ENCODE measurements at places on chromosomes 4 and X. TPM values are rescaled to one million over a fixed set of nuclear protein-coding genes. Genes with fewer than 3 reads are reported as not detected.

DNA sequence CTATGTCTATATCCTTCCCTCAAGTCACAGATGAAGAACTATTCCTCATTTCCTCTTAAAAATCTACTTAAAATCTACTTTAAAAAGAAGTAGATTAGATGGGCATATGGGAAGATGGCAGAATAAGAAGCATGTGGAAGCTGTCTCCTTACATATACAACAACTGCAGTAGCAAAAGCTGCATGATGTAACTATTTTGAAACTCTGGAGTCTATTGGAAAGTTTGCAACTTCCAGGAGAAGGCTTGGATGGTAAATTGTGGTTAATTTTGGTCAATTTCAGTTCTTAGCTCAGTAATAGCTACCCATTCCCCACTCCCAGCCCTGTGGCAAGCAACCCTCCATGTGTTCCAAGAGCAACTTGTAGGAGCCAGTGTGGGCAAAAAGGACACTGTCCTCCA, 36.9 kb downstream of the MORC4 start:
- H3K27ac ChIP-seq = no peak overlapping the region
- DNase-seq = no peak
- no peaks in the 10 kb centered on the region for H3K36me3 ChIP-seq

DNA sequence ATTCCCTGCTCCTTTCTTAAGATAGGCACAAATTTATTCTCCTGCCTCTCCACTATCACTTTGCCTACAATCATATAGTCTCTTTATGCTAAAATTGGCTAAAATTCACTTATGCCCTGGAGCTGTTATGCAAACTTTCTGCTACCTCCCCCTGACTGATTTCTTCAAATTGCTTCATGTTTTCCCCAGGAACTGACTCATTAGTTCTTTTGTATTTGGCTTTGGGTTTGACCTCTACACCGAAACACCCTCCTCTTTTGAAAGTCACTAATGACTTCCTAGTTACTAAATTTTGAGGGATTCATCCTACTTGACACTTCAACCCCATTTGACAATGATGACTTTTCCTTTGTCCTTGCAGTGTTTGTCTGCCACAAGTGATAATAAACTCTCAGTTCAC, 222.6 kb downstream of the NDST4 start:
- no peak overlapping the region for H3K27ac ChIP-seq
- no peak for DNase-seq
- no peaks in the 10 kb centered on the region for H3K27me3 ChIP-seq

- H3K36me3 ChIP-seq = peaks cover 7% of the 10 kb centered on the region
- H3K4me1 ChIP-seq = no peaks in the 10 kb centered on the region
Measured at GRCh38 chrX:49186125-49187027, at the start of gene PRICKLE3. Gene PRICKLE3, minus strand, starts transcription at chrX:49186373. Its CDS starts 76 bp downstream, at chrX:49186297.

DNA sequence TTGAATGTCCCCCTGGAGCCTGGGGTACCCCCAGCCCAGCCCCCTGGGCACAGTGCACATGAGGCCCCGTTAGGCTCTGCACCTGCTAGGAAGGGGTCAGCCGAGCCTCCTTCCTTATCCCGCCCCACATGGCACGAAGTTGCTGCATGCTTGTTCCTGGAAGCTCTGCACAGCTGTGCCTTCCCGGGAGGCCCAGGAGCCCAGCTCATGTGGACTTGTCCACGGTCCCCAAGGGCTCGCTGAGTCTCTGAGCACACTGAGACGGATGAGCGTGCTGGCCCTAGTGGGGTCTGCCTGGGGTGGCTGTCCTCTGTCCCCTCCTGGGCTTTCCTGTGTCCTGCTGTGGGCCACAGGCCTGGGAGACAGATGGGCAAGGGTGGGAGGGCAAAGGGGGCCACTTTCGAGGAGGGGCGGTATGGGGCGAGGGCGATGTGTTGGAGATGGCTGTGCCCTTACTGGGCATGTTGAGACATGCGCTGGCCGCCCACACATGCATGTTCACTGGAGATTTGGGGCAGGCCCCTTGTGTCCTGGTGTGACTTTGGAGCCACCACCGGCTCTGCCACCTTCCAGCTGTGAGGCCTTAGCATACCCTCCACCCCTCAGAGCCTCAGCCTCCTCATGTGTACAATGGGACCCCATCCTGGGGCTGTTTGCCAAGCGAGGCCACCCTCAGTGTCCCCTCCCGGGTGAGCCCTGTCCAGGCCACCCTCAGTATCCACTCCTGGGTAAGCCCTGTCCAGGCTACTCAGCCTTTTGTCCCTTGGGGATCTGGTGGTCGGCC, 237.6 kb downstream of the AFAP1 start:
- DNase-seq = no peak
- H3K4me3 ChIP-seq = no peak overlapping the region
- no peaks in the 10 kb centered on the region for H3K4me1 ChIP-seq
- H3K36me3 ChIP-seq = no peaks in the 10 kb centered on the region
- no peak overlapping the region for H3K27ac ChIP-seq

GRCh38 chrX:101602077-101602476, 15.7 kb downstream of the ARMCX6 start:
- H3K27ac ChIP-seq = no peak overlapping the region
- no peaks in the 10 kb centered on the region for H3K4me1 ChIP-seq
- no peaks in the 10 kb centered on the region for H3K36me3 ChIP-seq
- H3K4me3 ChIP-seq = no peak overlapping the region
- H3K27me3 ChIP-seq = no peaks in the 10 kb centered on the region

- no peak overlapping the region for H3K27ac ChIP-seq
- DNase-seq = no peak
- H3K4me1 ChIP-seq = no peaks in the 10 kb centered on the region
- no peak overlapping the region for H3K4me3 ChIP-seq
- no peaks in the 10 kb centered on the region for H3K36me3 ChIP-seq
- no peaks in the 10 kb centered on the region for H3K27me3 ChIP-seq
Measured at GRCh38 chrX:108064613-108065012, 19.7 kb downstream of the VSIG1 start.

- no peak for DNase-seq
- no peaks in the 10 kb centered on the region for H3K4me1 ChIP-seq
- H3K4me3 ChIP-seq = no peak overlapping the region
- H3K27ac ChIP-seq = no peak overlapping the region
Measured at GRCh38 chr4:187172340-187172761, 448.7 kb upstream of the FAT1 start.

Gene RS1
- not detected for total RNA-seq

Data from Peyer's patch (tissue), 4 donors.